ENCODE measurements at places on chromosomes 16 and 17.

DNA sequence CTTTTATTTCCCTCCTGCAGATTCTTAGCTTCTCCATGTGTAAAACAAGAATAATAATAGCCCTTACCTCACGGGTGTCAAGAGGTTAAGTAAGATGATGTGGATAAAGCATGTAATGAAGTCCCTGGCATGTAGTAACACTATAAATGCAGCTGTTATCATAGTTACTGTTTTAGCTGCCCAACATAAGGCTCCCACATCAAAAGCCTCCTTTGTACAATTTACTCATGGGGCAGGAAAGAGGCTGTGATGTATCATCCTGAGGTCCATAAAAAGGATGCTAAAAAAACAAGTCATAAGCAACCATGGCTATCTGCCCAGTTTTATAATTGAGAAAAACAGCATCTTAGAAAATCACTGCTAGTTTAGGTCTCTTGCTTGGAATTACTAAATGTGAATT is 339.7 kb downstream of the CA10 start:
- DNase-seq = no peak

- DNase-seq = no peak
These were observed 105.9 kb upstream of the RPL38 start for GRCh38 chr17:74097450-74098135.

DNA sequence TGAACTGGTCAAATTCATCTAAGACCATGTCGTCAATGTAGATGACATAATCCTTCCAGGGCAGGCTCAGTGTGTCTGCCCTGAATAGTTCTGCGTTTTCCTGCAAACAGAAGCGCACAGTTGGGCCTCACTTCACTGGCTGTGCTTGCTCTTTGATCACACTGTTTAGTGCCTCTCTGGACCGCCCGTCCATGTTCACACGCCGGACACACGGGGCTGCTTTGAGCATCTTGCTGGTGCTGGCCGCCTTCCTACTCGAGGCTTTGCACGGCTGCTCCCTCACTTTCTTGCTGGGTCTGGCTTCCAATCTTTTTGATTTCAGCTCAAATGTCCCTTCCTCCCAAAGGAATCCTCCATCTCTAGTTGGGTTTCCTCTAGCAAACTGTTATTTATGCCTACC is 37.4 kb downstream of the DNAH17 start:
- no peak for DNase-seq

DNA sequence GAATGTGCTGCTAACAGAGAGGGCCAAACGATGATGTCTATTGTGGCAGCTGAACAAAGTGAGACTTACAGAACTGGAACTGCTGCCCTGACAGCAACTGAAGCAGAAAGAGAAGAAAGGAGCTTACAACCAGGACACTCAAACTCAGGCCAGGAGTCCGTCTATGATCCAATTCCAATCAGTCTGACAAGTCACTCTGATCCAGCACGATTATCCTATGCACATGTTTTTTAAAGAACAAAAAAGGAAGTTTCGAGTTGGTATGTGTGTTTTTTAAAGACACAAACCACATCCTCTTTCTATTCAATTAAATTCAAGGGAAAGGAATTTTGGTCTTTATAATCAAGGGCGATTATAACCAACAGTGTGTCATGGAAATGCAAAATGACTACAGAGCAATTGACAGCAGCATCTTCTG is 42.4 kb upstream of the MTMR4 start:
- no peak for DNase-seq

- DNase-seq = no peak
These were observed 275.6 kb upstream of the C16orf82 start for GRCh38 chr16:26791169-26791568.

DNA sequence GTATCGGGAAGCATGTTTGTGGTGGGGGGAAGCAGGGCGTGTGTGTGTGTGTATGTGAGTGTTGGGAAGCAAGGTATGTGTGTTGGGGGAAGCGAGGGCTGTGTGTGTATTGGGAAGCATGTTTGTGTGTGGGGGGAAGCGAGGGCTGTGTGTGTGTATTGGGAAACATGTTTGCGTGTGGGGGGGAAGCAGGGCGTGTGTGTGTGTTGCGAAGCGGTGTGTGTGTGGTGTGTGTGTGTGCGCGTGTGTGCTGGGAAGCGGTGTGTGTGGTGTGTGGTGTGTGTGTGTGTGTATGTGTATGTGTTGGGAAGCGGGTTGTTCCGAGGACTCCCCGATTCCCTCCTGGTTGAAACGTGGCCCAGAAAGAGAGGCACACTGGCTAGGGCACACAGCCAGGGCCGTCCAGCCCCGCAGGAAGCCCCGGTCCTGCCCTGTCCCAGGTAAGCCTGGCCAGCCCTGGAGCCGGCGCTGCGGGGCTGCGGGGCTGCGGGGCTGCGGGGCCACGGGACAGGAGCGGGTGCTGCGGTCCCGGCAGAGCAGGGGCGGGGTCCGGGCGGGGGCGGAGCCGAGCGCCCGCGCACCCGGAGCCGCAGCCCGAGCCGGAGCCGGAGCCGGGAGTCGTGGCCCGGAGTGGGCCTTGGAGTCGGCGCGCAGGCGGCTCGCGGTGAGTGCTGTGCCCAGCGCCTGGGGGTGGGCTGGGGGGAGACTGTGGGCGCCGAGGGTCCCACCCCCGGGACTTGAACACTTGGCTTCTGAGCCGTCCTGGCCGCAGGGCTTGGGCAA is at the start of gene NOD2:
NOD2 (plus strand) TSS at position 608 of the 783 bp plus-strand sequence. CDS start 5,890 bp downstream, outside the sequence.
- DNase-seq = no peak

DNA sequence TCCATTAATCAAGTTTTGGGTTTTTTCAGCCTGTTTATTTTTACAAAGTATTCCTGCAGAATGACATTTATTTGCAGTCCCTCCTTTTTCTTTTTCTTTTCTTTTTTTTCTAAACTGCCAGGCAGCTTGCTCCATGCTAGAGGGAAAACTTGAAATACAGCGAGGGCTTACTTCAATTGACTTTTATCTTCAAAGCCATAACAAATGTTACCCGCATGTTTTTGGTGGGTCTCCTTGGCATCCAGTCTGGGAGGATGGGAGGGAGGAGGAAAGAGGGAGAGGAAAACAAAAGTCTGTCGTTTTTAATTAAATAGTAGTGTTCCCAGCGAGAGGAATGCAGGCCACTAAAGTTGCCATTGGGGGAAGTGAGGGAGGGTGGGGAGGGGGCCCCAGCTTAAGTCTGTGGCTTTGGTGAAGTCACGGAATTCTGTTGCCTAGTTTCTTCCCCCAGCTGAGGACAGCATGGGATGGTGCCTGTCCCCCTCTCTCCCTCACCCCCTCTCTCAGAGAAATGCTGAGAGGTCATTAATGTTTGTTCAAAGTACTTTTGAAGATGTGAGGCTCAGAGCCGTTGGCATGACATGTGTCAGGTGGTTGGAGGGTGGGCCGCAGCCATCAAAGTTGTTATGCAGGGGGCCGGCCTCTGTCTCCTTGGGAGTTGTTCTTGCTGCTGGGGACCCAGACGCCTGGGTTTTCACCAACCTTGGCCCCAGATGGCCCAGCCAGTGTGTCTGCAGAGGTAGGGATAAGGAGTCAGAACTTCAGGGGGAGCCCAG is 2.9 kb downstream of the NKD1 start:
- DNase-seq = no peak

GRCh38 chr17:77420804-77421629 is 280.2 kb downstream of the SEC14L1 start:
- peak; percentile 48 for DNase-seq

- no peak for DNase-seq
These were observed 81.0 kb upstream of the BRD7 start for GRCh38 chr16:50449800-50450199.

DNA sequence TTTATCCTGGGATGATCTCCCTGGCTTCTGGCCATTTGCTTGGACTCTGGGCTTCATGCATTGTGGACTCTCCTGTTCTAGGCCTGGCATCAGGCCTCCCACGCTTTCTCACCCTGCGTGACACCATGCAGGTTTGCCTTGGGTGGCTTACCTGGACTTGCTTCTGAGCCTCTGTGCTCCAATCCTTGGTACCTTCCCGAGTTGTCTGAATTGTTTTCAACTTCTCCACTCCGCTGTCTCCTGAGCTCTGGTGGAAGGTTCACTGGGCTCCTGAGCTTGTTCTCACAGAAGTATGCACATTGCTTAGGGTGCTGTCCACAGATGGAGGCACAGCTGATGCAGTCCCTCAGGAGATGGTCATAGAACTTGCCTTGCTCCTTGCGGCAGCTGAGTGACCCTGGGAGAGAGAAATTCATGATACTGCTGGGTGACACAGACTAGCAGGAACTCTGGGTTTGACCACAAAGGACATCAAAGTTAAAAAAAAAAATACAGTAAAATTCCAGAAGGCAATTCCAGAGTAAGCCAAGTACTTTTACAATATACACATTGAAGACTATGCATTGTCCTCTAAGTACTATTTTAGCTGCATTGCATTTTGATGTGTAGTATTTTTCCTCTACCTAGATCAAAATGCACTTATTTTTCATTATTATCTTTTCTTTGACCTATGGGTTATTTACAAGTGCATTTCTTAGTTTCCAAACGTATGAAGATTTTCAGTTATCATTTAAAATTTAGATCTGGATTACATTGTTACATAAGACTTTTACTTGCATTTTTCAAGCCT is 23.1 kb downstream of the TNFRSF13B start:
- no peak for DNase-seq

All from mucosa of gallbladder (tissue), 1 donor.